Kidney capillary endothelial cell (primary cell): ENCODE measurements at places on chromosomes 13 and 19.

DNA sequence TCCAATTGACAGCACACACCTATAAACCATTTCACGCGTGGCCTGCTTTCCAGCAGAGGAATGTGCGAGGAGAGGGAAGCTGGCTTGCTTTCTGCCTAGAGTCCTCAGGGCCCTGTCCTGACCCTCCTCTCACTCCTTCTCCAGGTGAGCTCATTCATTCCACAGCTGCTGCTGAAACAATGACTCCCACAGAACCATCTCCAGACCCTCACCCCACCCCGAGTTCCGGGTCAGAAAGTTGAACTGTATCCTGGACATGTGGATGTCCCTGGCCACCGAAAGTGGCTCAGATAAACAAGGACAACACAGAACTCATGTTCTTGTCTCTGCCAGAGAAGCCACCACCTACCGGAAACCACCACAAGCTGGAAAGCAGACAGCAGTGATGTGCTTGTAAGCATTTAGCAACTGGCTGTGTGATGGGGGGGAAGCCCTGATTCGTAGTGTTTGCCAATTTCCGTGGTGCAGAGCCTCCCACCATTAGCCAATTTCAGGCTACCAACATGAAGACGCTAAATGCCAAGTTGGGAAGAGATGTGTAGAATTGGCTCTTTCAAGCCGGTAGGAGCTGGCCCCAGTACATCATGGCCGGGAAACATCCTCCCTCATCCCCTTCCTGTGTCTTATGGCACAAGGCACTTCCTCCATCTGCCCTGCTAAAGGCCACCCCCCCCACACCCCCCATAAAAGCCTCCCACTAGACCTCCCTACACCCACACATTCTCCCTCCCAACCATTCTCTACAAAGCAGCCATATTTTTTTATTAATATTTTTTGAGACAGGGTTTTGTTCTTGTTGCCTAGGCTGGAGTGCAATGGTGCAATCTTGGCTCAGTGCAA, 5.0 kb downstream of the SYCE2 start:
- no peak for DNase-seq

DNA sequence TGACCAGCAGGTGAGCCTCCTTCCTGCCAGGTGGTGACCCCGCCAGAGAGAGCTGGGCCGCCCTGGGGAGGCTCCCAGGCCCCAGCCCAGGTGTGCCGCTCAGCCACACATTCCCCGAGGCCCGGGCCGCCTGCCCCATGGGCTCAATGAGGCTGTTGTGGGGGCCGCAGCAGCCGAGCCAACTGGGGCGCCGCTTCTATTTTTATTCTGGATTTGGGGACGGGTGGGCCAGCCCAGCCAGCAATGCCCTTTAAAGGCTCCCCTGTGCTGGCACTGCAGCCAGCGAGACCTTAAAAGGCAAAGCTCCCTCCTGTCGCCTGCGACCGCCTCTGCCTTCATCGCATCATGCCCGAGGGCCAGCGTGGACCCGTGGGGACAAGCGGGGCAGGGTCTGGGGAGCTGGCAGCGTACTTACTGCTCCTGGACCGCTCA, 17.7 kb upstream of the CRTC1 start:
- no peak for DNase-seq

- DNase-seq, result no peak
These were observed 14.8 kb upstream of the ZNF492 start for GRCh38 chr19:22619371-22619770.

DNA sequence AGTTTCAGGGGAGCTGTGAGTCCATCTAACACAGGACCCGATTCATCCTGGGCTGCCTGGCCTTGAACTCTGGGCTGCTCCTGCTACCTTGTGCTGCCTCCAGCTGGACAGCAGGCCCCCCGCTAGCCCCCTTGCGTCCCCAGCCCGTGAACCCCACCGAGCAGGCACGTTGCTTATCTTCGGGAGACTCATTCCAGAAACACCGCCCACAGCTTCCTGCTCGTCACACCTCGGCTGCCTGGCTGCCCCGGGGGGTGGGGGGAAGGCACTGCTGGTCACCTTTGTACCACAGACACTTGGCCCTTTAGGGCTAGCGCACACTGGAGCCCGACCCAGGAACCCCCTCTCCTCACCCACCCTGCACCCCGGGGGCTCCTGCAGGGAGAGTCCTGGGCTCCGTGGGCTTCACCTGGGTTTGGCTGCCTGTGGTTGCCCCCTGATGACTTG, 48.1 kb downstream of the CRTC1 start:
- DNase-seq, result no peak

GRCh38 chr13:101283782-101284181, 132.5 kb downstream of the NALCN start:
- DNase-seq, result no peak
